CD4-positive, alpha-beta T cell treated with Interleukin-6 at 100 ng/mL for 8 hours (primary cell): ENCODE measurements at places on chromosomes 2 and 18.

DNA sequence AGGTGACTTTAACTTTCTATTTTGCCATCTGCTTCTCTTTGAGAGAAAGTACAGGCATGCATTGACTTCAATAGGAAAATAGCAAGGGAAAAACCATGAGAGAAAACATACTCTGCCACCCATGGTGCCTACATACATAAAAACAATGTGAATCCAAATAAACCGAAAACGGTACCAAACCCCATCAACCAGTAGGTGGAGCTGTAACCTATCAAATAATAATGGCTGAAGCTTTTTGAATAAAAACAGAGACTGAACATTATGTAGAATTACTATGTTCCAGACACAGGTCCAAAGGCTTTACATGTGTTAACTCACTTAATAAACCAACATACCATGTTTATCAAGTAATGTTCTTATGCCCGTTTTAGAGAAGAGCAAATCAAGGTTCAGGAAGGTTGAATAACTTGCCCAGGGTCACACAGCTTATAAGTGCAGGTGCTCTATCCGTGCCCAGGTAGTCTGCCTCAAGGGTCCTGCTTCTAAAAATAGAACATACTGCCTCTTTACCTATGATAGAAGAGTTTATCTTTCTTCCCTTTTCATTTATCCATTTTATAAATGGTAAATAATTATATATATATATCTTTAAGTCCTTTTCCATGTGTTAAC, 293.9 kb upstream of the SYT4 start:
- DNase-seq, result no peak

GRCh38 chr2:26567534-26567933, 73.6 kb downstream of the CIB4 start:
- DNase-seq, result no peak

- no peak for DNase-seq
Measured at GRCh38 chr2:52794581-52794980, 973.0 kb upstream of the CHAC2 start.

GRCh38 chr2:240271716-240272341, 131.4 kb upstream of the OTOS start:
- DNase-seq, result no peak

- no peak for DNase-seq
Measured at GRCh38 chr2:9983401-9984216, 32.1 kb downstream of the GRHL1 start.

DNA sequence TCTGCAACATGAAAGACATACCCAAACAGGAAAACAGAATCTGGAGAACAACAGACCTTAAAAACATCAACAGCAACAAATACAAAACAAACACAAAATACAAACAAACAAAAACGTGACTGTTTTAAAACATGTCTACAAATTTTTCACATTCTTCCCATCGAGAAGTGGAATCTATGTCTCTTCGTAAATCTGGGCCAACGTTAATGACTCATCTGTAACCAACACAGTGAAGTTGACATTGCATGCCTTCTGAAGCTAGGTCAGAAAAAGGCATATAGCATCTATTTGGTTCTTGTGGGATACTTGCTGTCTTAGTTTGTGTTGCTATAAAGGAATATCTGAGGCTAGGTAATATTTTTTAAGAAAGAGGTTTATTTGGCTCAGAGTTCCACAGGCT, 269.0 kb upstream of the FBXO11 start:
- DNase-seq, result no peak

- no peak for DNase-seq
Measured at GRCh38 chr18:50117863-50118262, 77.1 kb downstream of the MYO5B start.

DNA sequence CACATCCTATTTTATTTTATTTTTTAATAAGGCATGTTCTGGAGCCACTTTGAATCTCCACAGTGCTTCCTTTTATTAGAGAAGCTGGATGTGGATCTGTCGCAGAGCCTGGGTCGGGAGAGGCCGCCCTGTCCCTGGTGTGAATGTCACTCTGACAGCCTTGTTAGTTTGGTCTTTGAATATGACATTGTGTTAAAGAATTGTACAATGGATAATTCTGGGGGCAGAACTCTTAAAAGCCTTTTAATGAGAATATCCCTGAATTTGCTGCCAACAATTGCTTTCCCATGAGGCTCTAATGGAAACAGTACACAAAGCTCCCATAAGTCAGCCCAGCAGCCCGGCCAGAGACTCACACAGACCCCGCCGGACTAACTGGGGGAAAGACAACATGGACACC, 82.4 kb downstream of the MTCL1 start:
- no peak for DNase-seq

GRCh38 chr2:60520917-60521539, 32.4 kb downstream of the BCL11A start:
- no peak for DNase-seq

- DNase-seq, result peak; percentile 74
Measured at GRCh38 chr2:43184339-43184895, 42.0 kb downstream of the ZFP36L2 start.

- no peak for DNase-seq
Measured at GRCh38 chr2:95106081-95106480, 15.5 kb downstream of the MRPS5 start.

- DNase-seq, result no peak
Measured at GRCh38 chr2:187995556-187995955, 296.1 kb upstream of the GULP1 start.

DNA sequence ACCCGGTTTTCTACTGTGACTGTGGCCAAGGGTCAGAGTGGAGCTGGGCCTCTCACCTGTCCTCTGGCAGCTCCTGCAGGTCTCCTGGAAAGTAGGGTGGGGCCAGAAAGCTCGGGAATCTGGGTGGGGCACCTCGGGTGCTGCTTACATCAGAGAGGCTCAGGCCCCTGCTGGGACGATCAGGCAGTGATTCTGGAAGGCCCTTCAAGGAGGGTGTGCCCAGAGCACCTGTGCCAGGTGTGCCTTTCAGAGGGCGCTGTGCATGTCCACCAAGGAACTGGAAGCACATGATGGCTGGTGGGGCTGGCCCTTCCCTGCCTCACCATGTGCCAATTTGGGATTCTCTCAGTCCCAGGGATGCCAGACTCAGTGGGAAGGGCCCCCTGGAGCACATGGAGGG, 44.0 kb downstream of the ATP6V1C2 start:
- no peak for DNase-seq
